Stimulated activated CD4-positive, alpha-beta T cell treated with anti-CD3 and anti-CD28 coated beads, TNF-alpha, amount 100 ng/mL, for 1 hour (primary cell): ENCODE measurements at places on chromosomes 6 and 20.

GRCh38 chr6:4318321-4318720 lies 182.9 kb upstream of the ECI2 start:
- no peak for DNase-seq

- DNase-seq, result no peak
Observed at GRCh38 chr20:41009946-41010345, 18.7 kb upstream of the TOP1 start.

- no peak for DNase-seq
Observed at GRCh38 chr6:3902871-3903648, 53.9 kb downstream of the FAM50B start.

DNA sequence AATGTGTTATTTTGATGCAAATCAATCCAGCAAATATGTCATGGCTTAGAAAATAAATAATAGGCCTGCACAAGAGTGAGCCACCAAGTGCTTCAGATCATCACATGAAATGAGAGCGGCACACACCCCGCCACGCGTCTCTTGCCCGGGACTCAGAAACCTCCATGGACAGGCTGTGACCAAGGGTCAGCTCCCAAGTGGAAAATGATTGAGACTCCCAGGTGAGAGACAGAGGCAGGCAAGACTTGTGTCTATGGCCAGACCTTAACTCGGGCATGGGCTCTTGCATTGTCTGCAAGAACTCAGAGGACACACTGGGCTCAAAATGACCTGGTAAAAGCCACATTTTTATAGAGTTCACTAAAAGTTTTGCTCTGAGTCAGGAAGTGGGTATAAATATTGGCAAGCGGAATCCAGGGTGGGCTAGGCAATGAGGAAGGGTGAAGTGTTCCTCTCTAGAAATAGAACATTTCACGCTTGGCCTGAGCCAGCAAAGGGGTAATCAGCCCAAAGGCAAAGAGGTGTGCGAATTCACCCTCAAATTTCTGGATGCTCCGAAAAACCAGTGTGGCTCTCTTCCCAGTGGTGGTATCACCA lies 30.7 kb upstream of the RIN2 start:
- DNase-seq, result no peak

GRCh38 chr20:31630187-31630790 lies 7.4 kb upstream of the COX4I2 start:
- no peak for DNase-seq
